ENCODE measurements at places on chromosomes 1 and 21.

DNA sequence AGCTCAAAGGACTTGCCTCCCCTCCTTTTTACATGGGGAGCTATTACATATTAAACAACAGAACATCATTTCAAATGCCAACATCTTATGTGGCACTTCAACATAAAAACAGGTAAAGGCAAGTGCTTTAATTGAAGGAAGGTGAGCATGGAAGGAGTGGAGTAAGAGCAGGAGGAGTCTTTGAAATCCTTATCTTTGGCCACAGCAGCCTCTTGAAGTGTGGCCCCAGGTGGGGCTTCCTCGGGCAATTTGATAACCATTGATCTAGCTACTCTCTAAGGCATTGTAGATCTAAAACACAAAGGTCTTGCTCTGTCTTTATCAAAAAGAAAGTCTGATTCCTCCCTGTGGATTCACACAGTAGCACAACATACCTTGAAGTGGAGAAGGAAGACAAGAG, 70.9 kb upstream of the PPP2R5A start:
- no peak for DNase-seq

DNA sequence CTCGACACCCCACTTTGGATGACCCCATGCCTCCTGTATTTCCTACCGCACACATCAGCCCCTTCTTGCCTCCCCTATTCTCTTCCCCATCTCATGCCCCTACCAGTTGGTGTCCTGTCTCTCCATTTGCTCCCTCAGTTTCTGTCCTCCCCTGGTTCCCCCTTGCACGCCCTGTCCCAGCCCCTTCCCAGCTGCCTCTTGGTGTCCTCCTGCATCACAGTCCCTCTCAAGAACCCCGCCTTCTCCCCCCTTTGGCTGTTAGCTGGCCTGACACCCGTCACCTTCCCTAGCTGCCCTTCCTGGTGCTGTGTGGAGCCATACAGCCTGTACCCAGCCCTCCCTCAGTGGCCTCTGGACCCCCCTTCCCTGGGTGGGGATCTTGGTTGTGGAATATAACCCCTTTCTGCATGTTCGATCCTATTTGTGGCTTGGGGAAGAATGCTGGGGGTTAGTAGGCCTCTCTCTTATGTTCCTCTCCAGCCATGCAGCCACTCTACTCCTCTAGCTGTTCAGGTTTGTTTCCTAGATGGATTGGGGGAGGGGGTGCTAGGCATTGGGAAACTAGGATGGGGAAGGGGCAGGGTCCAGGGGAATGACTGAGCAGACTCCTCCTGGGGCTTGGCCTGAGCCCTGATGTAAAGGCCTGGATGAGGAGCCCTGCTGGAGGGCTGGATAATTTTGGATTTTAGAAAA, 41.4 kb upstream of the NFASC start:
- DNase-seq: no peak

DNA sequence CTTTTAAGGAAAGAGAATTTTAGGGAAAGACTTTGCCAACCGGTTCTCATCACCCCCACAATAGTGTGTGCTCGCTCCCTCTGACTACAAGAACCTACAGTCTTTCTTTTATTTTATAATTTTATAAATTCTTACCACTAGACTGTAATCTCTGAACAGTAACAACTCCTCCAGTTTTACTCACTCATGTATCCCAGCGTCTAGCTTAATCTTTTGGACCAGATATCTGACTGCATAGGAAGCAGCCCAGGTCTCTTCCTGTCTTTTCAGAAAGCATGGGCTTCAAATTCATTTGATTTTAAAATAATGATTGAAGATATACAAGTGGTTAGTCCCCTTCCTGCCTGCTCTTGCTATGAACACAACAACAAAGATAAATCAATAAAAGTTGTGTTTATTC, 19.0 kb upstream of the DUSP10 start:
- no peak for DNase-seq

GRCh38 chr1:110339407-110340206, 430 bp downstream of the RBM15 start:
- DNase-seq: peak; percentile 41

DNA sequence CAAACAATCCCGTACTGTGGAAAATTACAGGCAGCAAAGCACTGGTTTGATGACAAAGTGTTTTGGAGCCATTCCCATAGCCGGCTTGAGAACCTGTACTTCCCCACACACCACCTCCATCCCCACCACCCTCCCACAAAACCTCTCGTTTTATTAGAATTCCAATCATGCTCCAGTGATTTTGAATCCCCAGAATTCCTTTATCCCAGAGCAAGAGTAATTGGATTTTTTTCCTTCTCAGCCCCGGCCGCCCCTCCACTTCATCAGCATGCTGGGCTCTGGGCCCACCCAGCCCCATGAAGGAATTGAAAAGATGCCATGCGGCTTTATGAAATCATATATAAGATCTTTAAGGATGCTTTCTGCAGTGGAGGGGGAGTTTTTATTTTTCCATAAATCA, 136.6 kb downstream of the OMA1 start:
- DNase-seq: no peak
